Naive thymus-derived CD8-positive, alpha-beta T cell (primary cell): ENCODE measurements at places on chromosomes 5 and 9. TPM values are rescaled to one million over a fixed set of nuclear protein-coding genes. Genes with fewer than 3 reads are reported as not detected.

The SPATA31E1 gene
- polyA plus RNA-seq, result not detected

The PCDHB12 gene
- not detected for polyA plus RNA-seq

The TXNDC8 gene
- polyA plus RNA-seq, result not detected

The CYLC2 gene
- polyA plus RNA-seq, result not detected

The RORB gene
- polyA plus RNA-seq, result 0.12 TPM

The CXCL14 gene
- not detected for polyA plus RNA-seq

The FAM120A gene
- polyA plus RNA-seq, result 10.7 TPM

The F2RL1 gene
- polyA plus RNA-seq, result 0.48 TPM

The PGM5 gene
- polyA plus RNA-seq, result not detected

DNA sequence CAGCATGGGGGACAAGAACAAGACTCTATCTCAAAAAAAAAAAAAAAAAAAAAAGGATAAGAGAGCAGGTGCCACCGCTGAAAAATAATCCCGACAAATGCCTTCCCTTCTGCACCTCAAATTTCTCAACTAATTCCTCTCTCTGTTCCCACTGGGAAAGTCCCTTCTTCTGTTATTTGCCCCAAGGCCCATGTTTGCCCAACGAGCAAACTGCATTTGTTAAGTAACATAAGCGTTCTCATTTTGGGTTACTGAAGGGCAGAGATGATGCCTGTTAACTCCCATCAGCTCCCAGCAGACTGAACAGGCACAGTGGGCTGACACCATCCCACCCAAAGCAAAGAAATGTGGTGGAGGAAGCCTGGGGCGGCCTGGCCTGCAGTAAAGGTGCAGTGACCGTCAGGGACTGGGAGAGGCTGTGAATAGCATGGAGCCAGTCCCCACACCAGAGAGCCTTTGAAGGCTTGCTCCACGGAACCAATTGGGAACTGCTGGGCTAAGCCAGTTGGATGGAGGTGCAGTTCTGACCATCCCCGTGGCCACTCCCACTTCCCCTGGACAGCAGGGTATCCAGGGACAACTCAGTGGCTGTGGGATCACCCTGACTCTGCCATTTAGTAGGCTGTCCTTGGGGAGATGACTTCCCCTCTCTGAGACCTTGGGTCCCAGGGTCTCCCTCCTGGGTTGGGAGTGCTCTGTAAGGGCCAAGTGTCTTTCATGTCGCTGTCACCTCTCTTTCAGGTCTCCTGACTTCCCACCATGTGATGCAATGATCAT, 149.7 kb upstream of the IER5L start:
- no peak for DNase-seq

DNA sequence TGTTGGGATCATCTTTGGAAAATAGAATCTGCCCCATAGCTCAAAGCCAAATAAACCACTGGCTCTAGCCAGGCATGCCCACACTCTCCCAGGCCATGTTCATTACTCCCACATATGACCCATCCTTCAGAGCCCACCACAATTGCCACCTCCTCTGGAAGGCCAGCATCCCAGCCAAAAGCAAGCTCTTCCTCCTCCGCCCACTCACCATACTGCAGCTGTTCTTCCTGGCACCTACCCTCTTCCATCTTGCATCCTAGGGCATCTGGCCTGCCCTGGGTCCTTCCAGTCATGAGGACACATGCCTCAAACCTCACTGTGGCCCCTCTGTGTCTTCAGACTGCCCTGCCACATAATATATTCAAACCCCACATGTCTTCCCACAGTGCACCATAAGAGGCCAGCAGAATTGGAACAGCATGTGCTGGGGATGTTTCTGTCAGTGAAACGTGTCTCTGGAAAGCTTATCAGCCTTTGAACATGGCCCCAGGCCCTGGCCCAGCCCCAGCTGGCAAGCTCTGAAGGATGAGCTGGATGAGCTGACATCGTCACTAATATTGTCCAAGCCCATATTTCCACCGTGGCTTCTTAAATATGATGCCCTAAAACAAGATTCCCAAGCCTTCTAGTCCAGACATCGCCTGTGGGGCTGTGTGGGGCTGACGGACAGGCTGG, 230.8 kb downstream of the AGTPBP1 start:
- no peak for DNase-seq

GRCh38 chr5:98768160-98768959, 5.1 kb upstream of the RGMB start:
- peak; percentile 39 for DNase-seq

DNA sequence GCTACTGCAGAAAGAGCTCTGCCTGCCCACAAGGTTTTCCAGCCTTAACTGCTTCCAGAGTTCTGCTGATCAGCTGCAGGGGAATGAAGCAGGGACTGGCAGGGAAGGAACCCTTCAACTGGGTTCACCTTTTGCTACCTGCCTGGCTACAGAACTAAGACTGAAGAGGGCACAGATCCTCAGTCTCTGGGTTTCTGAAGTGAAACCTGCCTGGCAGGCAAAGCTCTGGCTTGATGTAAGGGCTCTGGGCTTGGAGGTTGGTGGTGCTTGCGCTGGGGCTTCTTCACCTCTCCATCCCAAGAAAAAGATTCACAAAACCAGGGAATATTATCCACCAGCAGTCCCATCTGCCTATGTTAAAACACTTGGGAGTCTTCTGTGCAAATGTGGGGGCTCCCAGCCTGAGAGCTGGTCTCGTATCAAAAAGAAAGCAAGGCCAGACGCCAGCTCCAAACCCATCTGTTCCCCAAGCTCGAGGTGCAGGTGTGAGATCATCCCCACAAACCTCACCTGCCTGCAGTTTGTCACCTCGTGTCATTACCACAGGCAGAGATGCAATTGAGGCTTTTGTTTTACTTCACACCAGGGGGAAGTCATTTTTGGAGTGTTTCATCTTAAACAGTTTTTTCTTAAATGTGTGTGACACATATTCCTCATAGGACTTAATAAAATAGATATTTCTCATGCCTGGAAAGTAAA, 58.3 kb downstream of the BNC2 start:
- DNase-seq, result no peak

DNA sequence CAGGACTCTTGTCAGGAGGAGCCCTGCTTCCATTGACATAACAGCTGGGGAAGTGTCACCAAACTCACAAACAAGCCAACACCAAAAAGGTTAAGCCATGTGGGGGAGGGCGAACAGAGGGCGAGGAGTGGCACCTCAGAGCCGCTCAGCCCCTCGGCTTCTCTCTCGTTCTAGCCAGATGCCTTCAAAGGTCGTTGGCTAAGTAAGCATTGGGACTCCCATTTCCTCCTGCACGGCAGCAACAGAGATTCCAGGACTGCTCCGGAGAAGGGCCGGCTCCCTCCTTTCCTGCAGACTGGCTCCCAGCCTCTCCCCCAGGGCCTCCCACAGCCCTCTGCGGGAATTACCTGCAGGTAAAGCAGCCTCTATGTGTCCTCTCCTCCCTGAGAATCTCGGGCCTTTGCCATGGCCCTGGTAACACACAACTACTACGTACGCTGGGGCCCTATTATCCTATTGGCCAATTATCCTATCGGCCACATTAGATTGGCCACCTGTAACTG, 52.1 kb upstream of the RNU6ATAC start:
- peak; percentile 35 for DNase-seq

GRCh38 chr9:23669776-23670175, 156.3 kb downstream of the ELAVL2 start:
- DNase-seq, result no peak

DNA sequence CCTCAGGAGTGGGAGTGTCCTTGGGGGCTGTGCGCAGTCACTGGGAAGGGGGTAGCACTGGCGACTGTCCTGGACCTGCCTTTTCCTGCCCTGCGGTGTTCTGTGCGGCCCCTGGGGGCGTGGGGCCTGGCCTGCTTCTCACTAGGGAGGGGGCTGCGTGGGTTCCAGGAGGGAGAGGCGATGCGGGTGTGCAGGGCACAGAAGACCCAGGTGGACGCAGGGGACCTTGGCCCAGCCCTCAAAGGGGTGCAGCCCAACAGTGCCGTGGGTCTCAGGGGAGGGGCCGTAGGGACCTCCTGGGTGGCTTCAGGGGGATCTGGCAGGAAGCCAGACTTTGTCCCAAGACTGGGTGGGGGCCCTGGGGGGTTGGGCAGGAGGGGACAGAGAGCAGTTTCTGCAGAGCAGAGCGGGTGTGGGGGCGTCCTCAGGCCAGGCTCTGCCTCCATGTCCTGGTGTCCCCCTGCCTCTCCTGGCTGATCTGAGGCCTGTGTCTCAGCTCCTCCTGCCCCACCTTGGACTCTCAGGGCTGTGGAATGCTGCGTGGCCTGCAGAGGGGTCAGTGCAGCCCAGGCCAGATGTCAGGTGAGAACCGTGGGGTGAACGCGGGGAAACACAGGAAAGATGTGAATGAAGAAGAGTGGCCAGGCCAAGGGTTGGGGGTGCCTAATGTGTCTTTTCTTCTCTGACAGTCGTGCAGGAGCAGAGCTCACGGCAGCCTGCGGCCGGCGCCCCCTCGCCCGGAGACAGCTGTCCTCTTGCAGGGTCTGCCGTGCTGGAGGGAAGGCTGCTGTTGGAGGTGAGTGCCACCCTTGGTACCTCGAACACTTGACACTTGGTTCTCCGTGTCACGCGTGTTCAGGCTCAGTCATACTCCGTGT, 54.6 kb downstream of the AHRR start:
- DNase-seq, result no peak

GRCh38 chr9:16866587-16866986, 3.9 kb downstream of the BNC2 start:
- no peak for DNase-seq

GRCh38 chr9:89603767-89604665, 796 bp upstream of the GADD45G start:
- DNase-seq, result peak; percentile 44

GRCh38 chr5:15929611-15930263, 249.9 kb downstream of the MARCHF11 start:
- no peak for DNase-seq

- no peak for DNase-seq
Observed at GRCh38 chr9:18526685-18527084, 52.7 kb downstream of the ADAMTSL1 start.

DNA sequence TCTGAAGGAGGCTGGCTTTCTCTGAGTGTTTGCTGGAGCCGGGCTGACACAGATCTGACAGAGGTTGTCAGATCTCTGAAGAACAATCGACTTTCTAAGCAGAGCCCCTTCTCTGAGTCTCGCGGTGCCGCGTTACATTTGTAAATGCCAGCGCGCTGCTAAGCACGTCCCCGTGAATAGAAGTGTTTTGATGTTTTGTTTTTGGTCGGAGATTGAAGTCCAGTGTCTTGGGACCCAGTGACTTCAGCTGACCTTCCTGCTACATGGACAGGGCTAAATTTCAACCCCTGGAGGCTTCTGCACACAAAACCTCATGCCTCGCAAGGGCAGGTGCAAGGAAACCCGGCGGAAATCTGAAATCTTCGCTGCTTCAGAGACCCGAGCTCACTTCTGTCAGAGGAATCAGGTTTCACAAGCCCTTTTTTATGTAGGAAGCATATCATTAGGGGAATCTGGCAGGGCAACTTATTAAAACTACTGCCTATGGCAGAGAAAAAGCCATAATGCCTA, 27.2 kb downstream of the NEUROG1 start:
- no peak for DNase-seq

DNA sequence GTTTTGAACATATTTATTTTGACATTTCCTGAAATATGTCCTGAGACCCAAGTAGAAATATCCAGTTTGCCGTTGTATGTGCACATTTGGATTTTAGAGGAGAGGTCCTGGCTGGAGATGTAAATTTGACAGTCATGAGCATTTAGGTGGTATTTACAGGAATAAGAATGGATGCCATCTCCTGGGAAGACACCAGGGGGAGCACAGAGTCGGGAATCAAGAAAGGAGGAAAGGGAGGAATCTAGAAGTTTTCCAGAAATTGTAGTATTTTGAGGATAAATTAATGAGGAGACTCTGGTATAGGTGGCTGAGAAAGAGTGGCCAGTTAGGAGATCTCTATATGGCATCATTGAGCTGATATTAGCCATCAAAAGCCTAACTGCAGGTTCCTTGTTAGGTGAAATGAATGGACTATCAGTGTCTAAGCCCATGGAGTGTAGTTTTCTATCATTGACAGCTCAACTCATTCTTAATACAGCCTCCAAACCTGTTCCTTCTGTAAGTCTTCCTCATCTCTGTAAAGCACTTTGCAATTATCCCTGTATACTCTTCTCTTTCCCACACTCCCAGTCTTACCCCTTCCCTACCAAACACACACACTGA, 7.2 kb downstream of the GAPT start:
- DNase-seq, result no peak

- DNase-seq, result no peak
Observed at GRCh38 chr5:66039296-66039695, 104.8 kb upstream of the SREK1 start.

DNA sequence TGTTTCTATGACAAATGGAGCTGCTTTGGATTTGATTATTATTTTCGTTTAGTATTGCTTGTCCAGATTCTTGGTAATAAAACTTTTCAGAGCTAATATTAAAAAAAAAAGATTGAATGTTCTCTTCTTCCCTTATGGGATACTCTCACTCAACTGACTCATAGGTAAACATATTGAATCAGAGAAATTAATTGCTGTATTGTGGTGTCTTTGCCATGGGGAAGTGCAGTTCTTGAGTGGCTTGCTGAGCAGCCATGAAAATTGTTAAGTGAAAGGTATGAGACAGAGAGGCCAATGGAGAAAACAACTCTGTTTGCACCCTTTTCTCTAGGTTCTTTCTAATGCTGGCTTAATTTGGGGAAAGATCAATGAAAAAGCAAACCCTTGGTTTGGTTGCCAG, 149.9 kb upstream of the HMHB1 start:
- DNase-seq, result no peak

DNA sequence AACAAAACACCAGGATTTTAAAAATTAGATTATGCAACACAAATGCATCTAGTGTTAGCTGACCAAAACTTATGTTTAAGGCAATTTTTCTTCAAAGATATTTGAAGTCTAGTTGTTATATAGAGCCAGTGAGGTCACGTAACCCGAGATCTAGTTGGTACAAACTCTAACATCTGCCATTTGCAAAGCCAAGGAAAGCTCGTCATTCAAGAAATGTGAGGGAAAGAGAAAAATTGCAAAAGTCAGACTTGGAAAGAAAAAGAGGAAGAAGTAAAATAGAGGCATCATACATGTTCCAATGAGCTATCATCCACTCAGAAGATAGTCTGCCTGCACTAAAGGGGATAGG, 293.4 kb upstream of the PUM3 start:
- DNase-seq, result no peak

GRCh38 chr9:125341566-125341965, 79.9 kb downstream of the GAPVD1 start:
- DNase-seq, result no peak

- no peak for DNase-seq
Observed at GRCh38 chr5:58015175-58015574, 444.7 kb downstream of the PLK2 start.

DNA sequence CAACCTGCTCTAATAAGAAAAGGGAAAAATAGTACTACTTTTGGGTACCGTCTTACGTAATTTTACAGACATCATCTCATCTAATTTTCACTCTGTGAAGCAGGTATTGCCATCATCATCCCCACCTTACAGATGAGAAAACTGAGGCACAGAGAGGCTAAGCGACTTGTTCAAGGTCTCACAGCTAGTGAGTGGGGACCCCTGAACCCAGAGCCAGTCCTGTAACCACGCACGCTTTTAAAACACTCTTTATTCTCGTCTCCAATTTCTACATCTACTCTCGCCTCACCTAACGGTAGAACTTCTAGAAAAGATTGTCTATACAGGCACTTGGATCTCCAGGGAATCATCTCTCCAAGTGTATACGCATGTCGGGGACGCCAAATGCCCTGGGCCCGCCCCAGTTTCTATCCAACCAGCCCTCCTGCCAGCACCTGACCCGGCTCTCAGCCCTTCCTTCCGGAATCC, 1.5 kb upstream of the TRAF1 start:
- DNase-seq, result no peak
